ENCODE measurements at places on chromosomes 4 and X. TPM values are rescaled to one million over a fixed set of nuclear protein-coding genes. Genes with fewer than 3 reads are reported as not detected.

GRCh38 chr4:41880022-41880837 is 55.0 kb upstream of the TMEM33 start:
- DNase-seq: no peak

- no peak for DNase-seq
These were observed 617.9 kb downstream of the BCOR start for GRCh38 chrX:39479856-39480255.

The CFAP47 gene
- total RNA-seq: not detected

GRCh38 chrX:111129921-111130320 is 33.9 kb downstream of the PAK3 start:
- no peak for DNase-seq

The RAB41 gene
- total RNA-seq: not detected

DNA sequence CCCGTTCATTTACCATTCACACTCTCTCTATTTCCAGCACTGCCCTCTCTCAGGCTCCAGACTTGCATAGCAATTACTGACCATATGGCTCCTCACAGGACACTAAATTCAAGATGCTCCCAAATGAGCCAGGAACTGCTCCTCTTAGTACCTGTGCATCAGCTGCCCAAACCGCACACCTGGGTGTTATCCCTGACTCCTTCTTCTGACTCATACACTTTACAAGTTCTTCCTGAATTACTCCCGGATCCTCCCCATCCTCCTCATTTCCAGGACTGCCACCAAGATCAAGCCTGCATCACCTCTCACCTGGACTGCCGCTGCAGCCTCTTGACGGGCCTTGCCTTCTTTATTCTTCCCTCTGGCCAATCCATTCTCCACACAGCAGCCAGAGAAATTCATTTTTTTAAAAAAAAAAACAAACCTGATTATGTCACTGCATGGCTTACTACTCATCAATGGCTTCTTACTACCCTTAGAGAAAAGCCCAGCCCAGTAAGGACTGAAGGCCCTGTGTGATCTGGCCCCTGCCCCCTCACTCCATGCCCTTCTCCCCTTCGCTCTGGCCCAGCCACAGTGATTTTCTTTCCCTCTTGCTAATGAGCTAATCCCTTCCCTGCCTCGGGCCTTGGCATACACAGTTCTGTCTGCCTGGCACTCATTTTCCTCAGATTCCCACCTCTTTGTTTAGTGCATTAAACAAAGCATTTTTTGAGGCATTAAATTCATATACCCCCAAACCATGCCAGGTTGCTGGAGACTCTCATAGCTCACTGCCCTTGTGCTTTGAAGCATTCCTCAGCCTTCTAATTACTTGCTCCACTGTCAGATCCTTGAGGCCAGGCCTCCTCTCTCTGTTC is 92.0 kb downstream of the PDGFRA start:
- DNase-seq: no peak

DNA sequence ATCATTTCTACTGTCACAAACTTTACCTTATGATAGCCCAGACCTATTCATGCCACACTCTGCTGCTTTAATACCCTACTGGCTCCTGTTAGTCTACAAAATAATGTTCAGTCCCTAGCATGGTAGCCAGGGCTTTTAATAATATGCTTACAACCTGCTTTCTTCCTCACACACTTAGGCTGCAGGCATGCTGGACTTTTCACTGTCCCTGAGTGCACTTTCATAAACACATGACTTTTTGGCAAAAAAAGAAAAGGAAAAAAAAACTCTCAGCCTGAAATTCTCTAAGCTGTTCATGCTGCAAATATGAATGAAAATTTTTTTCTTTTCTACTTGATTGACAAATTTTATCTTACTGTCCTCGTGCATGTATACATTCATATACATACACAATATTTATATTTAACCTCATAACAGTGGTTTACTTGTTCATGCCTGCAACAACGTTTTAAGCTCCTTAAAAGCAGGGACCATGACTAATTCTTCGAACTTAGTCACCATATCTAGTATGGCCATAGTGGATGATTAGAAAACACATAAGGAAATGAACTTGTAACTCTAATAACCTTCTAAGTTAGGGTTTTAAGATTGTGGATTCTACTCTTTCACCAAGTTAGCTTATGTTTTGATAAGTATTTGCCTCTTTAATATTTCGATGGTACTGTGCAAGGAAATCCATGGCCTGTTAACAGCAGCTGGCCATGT is 229.5 kb downstream of the SPCS3 start:
- no peak for DNase-seq

GRCh38 chrX:128078545-128078944 is 26.3 kb upstream of the ACTRT1 start:
- DNase-seq: no peak

DNA sequence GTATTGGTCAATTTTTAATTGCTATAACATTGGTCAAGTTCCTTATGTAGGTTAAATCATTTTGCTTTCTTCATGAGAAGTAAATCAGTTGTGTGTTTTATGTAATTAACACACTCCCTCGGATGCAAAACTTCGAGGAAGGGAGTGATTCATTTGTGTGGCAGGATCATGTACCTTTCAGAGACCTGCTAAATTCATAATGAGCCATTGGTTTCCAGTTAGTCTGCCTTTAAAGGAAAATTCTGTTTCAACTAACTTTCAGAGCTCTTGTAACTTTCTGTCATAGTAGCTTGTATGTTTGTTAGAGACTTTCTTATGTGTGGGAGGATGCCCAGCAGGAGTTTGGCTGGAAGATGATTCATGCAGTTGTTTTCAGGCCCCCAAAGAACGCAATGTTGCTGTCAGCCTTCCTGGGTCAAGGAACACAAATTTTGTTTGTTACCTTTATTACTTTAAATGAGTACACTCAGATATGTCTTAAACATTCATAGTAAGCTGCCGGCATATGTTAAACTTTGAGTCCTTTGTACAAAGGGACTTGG is 72.1 kb downstream of the GPR101 start:
- DNase-seq: no peak

DNA sequence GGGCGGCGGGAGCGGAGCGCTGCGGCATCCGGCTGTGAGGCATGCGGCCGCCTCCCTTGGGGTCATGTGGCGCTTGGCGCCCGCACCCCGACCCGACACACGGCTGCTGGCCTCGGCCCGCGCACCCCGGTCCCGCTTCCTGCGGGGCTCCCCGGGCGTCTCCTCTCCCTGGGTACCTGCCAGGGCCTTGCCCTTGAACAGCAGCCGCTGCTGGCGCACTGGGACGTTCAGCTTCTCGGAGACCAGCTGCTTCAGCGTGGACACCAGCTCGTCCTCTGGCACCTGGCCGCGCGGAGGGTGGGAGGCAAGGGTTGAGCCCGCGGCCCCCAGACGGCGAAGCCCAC is 391 bp downstream of the UBL4A start:
- no peak for DNase-seq
